Activated naive CD8-positive, alpha-beta T cell treated with anti-CD3 and anti-CD28 coated beads for 36 hours (primary cell): ENCODE measurements at places on chromosomes 4 and X. TPM values are rescaled to one million over a fixed set of nuclear protein-coding genes. Genes with fewer than 3 reads are reported as not detected.
A peak's percentile ranks its signal among the peaks of the same experiment; 100 is the strongest.

GAGE12H gene
- not detected for total RNA-seq

- DNase-seq, result no peak
Observed at GRCh38 chr4:62274782-62275181, 1074.7 kb downstream of the ADGRL3 start.

CTAG2 gene
- total RNA-seq, result 39.6 TPM

- no peak for DNase-seq
Observed at GRCh38 chr4:76781698-76782595, 116.0 kb downstream of the SOWAHB start.

- DNase-seq, result no peak
Observed at GRCh38 chr4:38983787-38984598, 48.2 kb downstream of the TMEM156 start.

FATE1 gene
- not detected for total RNA-seq

- no peak for DNase-seq
Observed at GRCh38 chr4:98482503-98482846, 175.9 kb downstream of the TSPAN5 start.

NHSL2 gene
- total RNA-seq, result 0.10 TPM

SGMS2 gene
- total RNA-seq, result 0.46 TPM

GRCh38 chrX:102883491-102883890 is 53.6 kb upstream of the RAB40AL start:
- no peak for DNase-seq

UGT2B15 gene
- not detected for total RNA-seq

DNA sequence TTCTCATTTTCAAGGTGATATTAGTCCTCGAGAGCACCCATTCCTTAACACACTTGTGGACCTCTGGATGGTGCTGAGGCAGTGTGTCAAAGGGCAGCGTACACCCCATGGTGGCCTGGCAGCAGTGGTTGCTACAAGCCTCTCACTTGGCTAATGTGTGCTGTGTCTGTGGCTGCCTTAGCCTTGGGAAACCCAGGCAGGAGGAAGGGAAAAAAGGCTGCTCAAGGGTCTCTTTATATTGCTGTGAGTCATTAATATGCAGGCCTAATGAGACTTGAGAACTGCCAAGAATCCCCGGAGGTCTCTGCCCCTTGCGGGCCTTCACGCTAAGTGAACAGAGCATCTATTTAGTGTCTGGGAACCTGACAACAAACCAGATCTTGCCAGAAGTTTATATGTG is 7.0 kb downstream of the PCDH10 start:
- DNase-seq, result no peak

- DNase-seq, result no peak
Observed at GRCh38 chr4:158315706-158316105, 105.4 kb downstream of the TMEM144 start.

GRCh38 chr4:106126062-106126461 is 189.9 kb downstream of the TBCK start:
- DNase-seq, result no peak

DNA sequence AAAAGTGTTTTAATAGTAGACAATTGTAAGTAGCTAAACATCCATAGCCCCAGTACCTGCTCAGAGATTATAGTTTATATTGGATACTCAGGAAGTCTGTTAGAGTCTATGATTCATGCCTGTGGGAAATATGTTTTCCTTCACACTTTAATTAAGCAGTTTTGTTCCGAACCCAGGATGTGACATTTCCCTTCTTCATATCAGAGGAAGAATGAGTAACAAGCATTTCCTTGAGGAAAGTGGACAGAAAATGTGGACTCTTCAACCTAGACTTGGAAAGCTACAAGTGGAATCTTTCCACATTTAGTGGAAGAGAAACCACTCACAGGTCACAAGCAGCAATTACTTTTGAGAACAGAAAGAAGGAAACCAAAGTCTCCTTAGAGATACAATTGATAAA is 419.4 kb downstream of the C4orf33 start:
- no peak for DNase-seq

- DNase-seq, result no peak
Observed at GRCh38 chr4:189062047-189062820, 878.4 kb upstream of the FRG1 start.

DNA sequence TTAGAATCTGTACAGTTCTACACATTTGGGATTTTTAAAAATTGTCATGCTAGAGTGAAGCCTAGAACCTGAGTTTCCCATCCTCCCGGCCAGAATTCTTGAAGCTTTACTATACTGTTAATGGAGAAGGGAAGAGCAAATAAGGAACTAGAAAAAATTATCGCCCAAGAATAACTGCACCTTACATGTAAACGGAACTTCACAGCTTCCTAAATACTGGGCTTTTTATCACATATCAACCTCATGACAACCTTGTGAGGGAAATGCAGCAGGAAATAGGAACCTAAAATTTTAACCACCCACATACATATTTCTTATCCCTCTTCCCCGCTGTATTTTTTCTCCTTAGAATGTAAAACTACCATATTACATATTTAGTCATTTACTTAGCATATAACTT is 19.3 kb downstream of the ARHGEF9 start:
- no peak for DNase-seq

- no peak for DNase-seq
Observed at GRCh38 chrX:43633757-43634156, 22.3 kb upstream of the MAOA start.

AREG gene
- not detected for total RNA-seq

RGN gene
- total RNA-seq, result not detected

DNA sequence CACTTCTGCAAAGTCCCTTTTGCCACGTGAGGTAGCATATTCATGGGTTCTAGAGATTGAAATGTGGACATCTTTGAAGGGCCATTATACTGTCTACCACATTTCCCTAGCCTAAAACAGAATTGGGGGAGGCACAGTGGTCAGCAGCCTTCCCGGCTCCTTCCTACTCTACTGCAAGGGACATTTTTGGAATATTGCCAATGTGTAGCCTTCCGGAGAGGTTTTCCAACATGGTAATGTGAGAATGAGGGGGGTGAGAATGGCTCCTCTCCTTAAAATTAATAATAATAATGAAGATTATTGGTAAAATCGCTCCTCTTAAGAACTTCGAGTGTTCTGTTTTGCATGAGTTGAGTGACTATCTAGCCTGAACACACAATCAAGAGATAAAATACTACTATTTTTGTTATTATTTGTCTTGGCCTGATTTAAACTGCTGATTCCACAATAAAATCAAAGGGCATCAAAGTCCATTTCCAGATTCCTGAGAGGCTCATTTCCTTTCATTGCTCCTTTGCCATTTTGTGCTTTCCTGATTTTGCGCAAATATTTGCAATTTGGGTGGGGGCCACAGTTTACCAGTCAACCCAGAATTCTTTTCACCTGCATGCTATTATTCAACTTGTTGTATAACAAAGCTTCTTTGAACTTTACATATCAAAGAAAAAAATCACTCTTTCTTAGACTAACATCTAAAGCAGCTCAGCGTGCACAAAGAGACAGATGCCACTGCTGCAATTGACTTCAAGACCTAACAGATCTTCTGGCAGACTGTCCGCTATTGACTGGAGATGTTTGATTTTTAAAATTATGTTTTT is 27.0 kb upstream of the TSPAN5 start:
- no peak for DNase-seq

- peak; percentile 36 for DNase-seq
Observed at GRCh38 chr4:99847362-99847976, 30.8 kb downstream of the DAPP1 start.

GRCh38 chrX:44945736-44946135 is 72.7 kb downstream of the KDM6A start:
- DNase-seq, result peak; percentile 3

TEX13D gene
- total RNA-seq, result not detected

GRCh38 chrX:41085512-41085877 is 250 bp downstream of the USP9X start:
- peak; percentile 66 for DNase-seq

DNA sequence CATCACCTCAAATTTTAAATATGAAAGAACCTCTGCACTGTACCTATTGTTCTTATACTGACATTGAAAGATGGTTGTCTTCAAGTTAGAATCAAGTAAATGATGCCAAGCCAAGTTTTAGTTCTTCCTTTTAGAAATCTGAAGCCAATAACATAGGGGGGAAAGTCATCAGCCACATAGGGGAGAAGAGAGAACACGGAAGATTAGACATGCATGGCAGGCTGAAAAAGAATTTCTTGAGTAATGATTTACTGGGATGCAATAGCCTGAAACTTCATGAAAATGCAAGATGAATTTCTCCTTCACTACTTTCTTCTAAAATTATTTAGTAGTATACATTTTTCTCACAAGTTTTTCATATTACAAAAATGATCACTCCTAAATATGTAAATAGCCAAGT is 13.6 kb upstream of the EPGN start:
- DNase-seq, result no peak

APLN gene
- total RNA-seq, result 2.6 TPM

- DNase-seq, result no peak
Observed at GRCh38 chr4:41425650-41426049, 112.3 kb upstream of the LIMCH1 start.

DNA sequence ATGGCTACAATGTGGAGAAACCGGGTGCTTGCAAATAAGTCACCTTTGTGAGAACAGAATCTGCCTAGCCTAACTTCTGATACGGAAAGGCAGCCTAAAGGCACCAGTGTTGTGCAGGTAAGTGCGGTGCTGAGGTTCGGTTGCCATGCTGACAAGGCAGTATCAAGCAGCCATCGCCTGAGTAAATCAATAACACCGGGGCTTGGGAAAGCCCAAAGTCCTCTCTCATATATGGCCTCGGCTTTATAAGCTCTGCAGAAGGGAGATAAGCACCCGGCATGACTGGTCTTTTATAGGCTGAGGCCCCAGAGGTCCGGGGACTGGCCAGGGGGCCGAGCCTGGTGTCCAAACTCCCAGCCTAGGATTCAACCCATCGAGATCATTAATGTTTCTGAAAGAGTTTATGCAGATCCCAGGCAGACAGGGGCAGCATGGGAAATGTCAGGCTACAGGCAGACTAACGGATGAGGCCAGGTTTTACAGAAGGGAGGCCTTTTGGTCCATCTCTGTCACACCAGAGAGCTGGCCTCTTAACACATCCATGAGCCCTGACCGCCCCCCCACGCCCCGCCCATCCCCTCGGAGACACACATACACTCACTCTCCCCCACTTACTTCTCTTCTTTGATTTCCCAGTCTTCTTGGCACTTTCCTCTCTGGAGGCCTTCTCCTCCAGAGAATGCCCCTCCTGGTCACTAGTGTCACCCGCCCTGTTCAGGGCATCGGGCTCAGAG is 38.5 kb downstream of the ELF4 start:
- no peak for DNase-seq

UGT2B17 gene
- total RNA-seq, result not detected

- DNase-seq, result peak; percentile 18
Observed at GRCh38 chrX:135931644-135932487, 38.4 kb downstream of the SAGE1 start.

DNA sequence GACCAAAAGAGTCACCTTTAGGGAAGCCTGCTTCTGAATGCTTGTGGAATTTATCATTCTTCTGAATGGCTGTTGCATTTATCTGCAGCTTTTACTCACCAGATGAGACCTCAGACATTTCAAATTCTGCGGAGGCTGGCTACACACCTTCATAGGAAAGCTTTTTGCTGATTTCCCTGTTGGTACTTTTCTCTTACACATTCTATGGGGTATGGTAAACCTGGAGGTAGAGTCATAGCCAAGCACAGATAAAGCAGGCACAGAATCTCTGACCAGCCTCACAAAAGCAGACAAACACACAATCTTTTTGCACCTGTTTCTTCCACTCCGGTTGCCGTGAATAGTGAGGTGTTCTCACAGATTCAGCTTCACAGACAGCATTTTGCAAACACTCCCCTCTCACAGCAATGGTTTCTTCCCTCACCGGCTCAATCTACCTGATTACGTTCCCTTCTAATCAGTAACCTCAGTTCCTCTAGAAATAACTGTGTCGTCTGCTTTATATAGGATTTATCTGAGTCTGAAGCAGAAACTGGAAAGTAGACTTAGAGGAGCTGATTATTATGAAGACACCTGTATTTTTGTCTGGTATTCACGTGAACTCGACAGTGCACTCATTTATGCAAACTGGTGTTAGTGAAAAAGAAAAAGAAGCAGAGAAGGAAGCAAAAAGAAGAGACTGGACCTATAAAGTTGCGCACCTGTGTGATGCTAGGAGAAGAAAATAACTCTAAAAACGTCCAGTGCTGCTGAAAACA is 83.1 kb downstream of the DMD start:
- no peak for DNase-seq

DNA sequence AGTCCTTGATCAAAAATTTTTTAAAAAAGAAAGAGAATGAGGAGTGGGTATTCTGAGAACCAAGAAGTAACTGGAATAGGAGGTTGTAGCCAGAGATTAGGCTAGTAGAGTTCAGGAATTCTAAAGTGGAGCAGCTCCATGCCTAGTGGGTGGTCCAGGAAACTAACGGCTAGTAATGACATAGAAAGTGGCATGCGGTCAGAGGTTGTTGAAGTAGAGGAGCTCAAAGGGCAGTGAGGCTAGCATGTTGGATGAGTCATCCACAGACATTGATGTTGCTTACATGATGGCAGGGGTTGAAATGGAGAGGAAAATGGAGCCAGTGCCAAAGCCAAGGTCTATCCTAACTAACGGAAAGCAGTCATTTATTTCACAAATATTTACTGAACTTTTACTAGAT is 42.1 kb downstream of the TEX13B start:
- no peak for DNase-seq

GRCh38 chr4:155995069-155995468 is 41.4 kb upstream of the CTSO start:
- DNase-seq, result no peak

- peak; percentile 11 for DNase-seq
Observed at GRCh38 chr4:151888367-151888866, 127.6 kb upstream of the GATB start.

UBE2A gene
- 60.3 TPM for total RNA-seq

AMELX gene
- total RNA-seq, result not detected

LINC00632 gene
- 0.02 TPM for total RNA-seq

DNA sequence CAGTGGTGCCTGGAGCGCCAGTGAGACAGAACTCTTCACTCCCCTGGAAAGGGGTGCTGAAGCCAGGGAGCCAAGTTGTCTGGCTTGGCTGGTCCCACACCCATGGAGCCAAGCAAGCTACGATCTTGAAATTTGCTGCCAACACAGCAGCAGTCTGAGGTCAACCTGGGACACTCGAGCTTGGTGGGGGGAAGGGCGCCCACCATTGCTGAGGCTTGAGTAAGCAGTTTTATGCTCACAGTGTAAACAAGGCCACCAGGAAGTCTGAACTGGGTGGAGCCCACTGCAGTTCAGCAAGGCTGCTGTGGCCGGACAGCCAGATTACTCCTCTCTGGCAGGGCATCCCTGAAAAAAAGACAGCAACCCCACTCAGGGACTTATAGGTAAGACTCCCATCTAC is 149.5 kb downstream of the EDA2R start:
- DNase-seq, result no peak

UGT2B10 gene
- total RNA-seq, result not detected

DNA sequence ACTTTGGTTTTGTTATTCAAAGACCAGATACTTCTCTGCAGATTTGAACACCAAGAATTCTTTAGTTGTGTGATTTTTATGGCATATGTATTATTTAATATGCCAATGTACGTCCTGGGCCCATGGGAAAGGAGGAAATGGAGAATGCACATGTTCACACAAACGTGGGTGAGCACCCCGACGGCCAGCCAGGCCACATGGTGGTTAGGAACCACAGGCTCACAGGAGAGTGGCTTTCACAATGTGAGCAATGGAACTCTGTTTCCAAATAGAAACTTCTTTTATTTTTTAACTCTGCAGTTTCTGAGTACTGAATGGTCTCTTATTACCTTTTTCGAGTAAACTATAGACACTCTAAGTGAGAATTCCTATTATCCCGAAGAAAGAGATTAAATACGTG is 58.0 kb upstream of the UNC5C start:
- DNase-seq, result no peak
